ENCODE measurements at places on chromosomes 1 and 21.

DNA sequence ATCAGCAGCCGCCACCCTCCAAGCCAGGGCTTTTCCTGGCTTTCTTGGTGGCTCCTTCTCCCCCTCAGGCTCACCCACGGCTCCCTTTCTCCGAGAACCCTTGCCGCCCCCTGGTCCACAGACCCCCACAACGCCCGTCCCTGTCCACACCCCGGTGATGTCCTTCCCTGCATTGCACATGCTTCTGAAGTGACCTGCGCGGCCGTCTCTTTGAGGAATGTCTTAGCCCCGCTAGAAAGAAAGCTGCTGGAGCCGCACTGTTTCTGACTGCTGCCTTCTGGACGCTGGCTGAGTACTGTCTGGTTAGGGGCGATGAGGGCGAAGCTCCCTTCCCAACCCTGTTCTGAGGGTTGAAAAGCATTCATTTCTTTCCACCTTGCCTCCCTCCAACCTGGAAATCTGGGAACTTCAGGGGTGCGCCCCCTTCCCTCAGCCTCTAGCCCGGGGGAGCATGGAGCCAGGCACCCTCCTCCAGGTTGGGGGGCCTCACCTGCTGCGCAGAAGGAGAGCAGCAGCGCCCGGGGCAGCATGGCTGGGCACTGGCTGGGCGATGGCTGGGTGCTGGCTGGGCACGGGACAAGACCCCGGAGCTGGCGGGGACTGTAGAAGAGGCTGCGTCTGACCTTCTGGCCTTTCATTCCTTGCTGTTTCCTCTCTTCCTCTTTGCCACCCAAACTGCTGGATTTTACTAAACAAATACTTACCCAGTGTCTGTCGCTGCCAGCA lies at the start of gene CLEC20A:
Gene CLEC20A, minus strand, starts transcription at position 555 of the 726 bp plus-strand sequence. Its CDS starts 25 bp downstream, at position 530.
- no peak for DNase-seq

GRCh38 chr1:165637427-165637826 lies 6.4 kb downstream of the MGST3 start:
- DNase-seq: no peak

DNA sequence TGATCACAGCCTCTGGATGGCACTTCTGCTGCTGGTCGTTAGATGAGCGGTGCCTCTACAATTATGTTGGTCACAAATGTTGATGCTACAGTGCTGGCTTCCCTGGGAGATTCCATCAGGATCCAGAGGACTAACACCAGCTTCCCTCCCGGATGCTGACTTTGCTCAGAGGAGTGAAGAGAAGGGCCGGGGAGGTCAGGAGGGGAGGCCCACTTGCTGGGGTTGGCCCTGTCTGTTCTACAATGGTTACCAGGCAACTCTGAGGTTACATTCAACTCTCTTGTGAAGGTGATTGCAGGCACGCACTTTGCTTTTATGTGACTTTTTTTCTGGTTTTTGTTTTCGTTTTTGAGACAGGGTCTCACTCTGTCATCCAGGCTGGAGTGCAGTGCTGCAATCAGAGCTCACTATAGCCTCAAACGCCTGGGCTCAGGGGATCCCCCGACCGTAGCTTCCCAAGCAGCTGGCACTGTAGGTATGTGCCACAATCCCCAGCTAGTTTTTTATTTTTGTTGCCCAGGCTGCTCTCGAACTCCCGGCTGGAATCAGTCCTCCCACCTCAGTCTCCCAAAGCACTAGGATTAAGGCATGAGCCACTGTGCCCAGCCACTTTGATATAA lies 112.5 kb downstream of the ADSS2 start:
- DNase-seq: no peak

- DNase-seq: peak; percentile 13
Measured at GRCh38 chr1:167821969-167822685, 91.8 kb downstream of the ADCY10 start.

GRCh38 chr1:68453060-68453670 lies 3.4 kb upstream of the RPE65 start:
- no peak for DNase-seq

- DNase-seq: no peak
Measured at GRCh38 chr1:110087812-110088738, 17.6 kb upstream of the ALX3 start.

GRCh38 chr1:210692796-210693195 lies 364.1 kb downstream of the HHAT start:
- no peak for DNase-seq

DNA sequence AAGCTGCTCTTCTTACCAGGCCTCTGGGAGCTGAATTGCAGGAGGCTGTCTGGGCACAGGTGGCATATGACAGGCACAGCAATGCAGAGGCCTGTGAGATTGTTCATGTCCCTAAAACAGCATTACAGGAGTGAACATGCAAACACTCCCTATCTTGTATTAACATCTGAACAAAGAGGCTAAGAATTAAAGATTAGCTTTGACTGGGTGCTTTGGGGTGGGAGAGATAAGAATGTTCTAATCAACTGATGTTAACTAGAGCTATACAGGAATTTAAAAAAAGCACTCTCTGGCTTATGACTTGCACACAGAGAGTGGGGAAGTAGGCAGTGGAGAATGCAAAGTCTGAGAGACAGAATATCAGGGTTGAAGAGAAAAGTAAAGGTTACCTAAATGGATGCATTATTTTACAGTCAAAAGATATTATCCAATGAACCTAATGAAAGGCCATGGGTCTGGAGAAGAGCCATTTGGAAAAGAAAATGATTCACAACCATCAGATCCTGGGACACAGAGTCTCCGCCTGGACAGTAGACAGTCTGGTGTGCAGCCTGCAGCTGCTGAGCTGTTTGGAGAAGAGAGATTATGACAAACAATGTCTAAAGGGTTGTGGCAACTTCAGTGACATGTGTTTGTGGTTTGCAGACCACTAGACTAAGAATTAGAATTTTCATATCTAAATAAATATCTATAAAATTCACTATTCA lies 20.2 kb downstream of the DPT start:
- no peak for DNase-seq

- DNase-seq: no peak
Measured at GRCh38 chr1:54294887-54295286, 94.9 kb downstream of the MRPL37 start.

All from NCI-H187 treated with DMSO at 0.1 percent for 48 hours (cell line).